ENCODE measurements at places on chromosomes 16 and 17. TPM values are rescaled to one million over a fixed set of nuclear protein-coding genes. Genes with fewer than 3 reads are reported as not detected.

NPW gene
- not detected for total RNA-seq

ABCC3 gene
- 16.9 TPM for total RNA-seq

CLDN7 gene
- total RNA-seq: 14.2 TPM

CCL5 gene
- not detected for total RNA-seq

PRSS8 gene
- total RNA-seq: 3.6 TPM

SHMT1 gene
- 5.1 TPM for total RNA-seq

- no peak for DNase-seq
These were observed 32.2 kb downstream of the TK2 start for GRCh38 chr16:66517586-66518263.

- DNase-seq: no peak
These were observed 6.2 kb downstream of the NME1 start for GRCh38 chr17:51159604-51160003.

- DNase-seq: peak; percentile 68
These were observed 250.6 kb upstream of the ZFHX3 start for GRCh38 chr16:73298562-73298961.

GRCh38 chr16:22948058-22948602 is 134.2 kb downstream of the HS3ST2 start:
- no peak for DNase-seq

DNA sequence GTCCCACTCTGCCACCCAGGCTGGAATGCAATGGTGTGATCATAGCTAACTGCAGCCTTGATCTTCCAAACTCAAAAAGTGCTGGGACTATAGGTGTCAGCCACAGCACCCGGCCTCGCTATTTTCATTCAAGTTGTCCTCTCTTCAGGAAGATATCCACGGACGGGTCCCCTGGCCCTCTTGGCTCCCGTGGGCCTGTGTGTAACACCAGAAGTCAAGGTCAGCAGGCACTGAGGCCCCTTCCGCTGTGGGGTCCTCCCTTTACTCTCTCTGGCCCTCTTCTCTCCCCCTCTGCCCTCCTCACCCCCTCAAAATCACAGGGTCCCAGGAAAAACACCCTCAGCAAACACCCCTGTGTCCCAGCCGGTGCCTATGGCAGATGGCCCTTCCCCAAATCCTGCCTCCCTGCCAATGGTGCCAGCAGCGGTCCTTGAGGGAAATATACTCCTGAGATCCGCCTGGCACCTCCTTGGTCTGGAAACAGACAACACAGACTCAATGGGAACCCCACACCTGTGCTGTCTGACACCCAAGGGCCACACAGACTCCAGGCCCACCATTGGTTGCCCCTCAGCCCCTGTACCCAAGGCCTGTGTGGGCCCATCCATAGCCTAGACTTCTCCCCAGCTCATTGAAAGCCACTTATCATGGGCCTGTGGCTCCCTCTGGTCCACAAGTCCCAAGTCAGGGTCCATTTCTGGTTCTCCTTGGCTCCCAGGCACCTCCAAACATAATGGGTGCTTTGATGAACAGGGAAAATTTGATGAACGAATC is 221.5 kb downstream of the ZNF423 start:
- DNase-seq: no peak

DNA sequence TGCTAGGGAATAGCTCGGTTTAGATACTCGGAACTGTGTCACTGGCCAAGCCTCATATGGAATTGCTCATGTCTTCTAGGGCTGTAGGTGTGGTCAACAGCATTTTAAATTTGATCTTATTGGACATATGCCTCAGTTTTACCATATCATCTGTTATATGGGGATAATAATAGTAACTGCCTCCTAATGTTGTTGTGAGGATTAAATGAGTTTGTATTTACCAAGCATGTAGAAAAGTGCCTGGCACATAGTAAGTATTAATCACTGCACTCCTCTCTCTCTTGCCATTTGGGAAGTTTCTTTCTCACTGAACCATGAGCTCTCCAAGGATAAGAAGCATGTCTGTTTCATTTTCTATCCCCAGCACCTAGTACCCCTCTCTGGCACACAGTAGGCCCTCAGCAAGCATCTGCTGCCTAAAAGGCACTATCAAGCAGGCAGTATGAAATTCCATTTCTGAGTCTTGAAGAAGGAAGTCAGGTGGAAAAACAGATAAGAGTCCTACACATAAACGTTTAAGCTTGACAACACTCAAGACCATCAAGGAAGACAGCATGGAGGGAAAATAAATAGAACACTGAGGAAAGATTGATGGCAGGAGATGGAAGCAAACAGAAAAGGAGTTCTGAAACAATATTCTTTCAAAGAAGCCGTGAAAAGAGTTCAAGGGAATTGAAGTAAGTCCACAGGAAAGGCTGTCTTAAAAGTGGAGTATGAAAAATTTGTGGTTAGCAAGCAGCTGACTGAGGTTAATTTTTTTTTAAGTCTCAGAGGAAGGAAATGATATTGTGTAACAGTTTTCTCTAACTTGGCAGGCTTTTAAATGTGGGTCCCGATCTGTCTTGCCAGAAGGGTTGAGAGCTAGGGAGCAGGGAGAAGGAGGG is 2.2 kb upstream of the ATP6V0A1 start:
- DNase-seq: peak; percentile 74

GRCh38 chr17:32628271-32629044 is 141.7 kb downstream of the CDK5R1 start:
- no peak for DNase-seq

DNA sequence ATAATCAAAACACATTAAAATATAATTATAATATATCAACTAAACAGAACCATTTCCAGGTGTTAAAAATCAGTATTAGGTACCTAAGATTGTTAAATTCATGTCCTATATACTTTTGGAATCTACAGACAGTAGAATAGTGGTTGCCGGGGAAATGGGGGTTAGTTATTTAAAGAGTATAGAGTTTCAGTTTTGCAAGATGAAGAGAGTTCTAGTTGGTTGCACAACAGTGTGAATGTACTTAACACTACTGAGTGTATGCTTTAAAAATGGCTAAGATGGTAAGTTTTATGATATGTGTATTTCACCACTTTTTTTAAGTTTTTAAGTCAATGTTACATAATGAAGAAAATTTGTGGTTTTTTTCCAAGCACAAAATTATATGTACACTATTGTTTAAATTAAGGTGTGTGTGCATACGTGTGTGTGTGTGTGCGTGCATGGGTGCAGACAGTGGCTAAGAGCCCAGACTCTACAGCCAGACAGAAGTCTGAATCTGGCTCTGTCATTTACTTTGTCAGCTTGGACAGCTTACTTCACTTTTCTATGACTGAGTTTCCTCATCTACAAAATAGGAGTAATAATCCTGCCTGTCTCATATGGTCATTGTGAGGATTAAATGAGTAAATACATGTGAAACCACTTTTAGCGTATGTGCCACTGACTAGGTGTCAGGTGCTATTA is 25.3 kb upstream of the PHAF1 start:
- DNase-seq: no peak

GRCh38 chr16:56800355-56800754 is 64.7 kb upstream of the SLC12A3 start:
- no peak for DNase-seq

DNA sequence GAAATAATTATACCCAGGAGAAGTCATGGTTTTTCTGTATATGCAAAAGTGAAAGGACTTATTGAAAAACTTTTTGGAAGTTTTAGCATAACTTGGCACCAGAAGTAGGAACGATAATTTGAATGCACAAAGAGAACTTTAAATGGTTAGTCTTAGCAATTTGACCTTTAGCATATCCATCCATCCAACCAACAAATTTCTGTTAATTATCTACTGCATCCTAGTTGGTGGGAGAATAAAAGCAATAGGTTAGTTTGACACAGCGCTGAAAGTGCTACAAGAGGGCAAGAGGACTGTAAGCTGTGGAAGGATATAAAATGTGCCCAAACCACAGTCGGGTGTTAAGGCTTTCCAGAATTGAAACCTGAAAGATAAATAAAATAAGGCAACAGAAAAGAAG is 17.6 kb downstream of the SPAG9 start:
- DNase-seq: no peak

DNA sequence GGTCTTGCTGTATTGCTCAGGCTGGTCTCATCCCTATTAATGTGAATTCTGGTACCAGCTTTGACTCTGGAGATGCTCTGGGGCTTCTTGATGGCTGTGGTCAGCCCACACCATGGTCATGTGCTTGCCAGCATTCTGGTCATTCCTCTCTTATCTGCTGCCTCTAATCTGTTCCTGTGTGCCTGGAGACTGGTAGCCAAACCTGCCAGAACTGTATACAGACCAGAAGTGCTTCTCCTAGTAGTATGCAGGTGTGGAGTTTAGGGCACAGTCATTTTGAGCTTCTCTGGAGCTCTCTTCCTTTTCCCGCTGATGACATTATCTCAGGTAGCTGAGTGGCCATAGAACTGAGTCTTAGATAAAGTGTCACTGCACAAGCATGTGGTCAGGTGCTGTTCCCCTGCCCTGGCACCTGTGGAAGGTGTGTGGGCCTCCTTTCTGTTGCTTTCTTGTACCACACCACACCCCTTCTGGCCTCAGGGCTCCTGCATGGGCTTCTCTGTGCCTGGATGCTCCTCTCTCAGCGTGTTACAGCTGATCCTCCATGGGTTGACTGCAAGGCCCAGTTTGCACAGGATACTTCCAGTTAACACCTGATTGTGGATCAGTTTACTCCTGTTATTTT is 162.7 kb downstream of the SPECC1 start:
- DNase-seq: no peak

All from umbilical cord (tissue), 2 donors.